ENCODE measurements at places on chromosomes 3 and 15.

GRCh38 chr3:16199769-16200168 is 25.3 kb downstream of the GALNT15 start:
- no peak for DNase-seq

DNA sequence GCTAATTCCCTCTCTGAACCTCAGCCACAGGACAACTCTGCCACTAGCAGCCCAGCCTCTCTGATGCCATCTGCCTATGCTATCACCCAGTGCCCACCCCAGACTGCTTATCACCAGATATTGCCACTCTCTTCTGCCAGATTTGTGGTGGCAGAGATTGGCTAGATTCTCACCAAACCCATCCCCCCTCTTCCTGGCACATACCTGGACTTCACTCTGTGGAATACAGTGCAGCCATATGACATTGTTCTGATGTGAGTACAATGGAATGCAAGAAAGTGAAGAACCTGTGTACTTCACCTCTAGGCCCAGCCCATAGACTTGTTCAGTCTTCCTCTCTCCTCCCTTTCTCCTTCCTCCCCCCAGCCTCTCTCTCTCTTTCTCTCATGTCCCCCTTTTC is 46.9 kb upstream of the NTRK3 start:
- no peak for DNase-seq

DNA sequence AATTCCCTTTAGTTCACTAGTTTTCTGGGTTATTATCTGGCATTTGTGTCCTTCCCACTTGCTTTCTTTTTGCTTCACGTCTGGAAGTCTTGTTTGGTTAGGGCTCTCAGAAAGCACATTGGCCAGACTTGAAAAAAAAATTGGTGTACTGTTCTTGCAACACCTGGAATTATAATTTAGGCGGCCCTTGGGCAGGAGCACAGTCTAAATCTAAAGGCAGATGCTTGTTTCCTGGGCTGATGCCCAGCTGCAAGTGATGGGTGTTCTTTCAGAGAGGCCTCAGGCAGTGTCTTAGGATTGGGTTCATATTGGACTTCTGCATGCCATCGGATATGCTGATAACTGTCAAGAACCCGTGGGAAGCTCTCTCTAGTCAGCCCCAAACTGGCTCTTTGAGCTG is 521.5 kb downstream of the PDCD6IP start:
- no peak for DNase-seq

DNA sequence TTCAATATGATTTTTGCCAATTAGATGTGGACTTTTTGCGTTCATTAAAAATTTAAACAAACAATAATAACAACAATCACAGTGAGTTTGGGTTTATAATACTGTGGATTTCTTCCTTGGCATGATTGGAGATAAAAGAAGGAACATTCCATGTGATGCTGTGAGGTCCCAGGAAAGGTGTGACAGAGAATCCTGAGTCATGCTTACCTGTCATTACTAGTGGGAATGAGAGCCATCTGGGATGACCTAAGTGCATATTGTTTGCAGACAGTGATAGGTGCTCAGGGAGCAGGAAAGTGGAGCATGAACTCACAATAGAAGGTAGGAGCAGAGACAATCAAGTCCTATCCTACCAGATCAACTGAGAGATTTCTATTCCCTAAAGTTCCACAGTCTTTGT is 766.5 kb upstream of the CFAP20DC start:
- DNase-seq: no peak

- DNase-seq: no peak
Measured at GRCh38 chr15:96232335-96232734, 98.2 kb upstream of the NR2F2 start.

GRCh38 chr15:28929200-28929599 is 43.4 kb downstream of the APBA2 start:
- no peak for DNase-seq

DNA sequence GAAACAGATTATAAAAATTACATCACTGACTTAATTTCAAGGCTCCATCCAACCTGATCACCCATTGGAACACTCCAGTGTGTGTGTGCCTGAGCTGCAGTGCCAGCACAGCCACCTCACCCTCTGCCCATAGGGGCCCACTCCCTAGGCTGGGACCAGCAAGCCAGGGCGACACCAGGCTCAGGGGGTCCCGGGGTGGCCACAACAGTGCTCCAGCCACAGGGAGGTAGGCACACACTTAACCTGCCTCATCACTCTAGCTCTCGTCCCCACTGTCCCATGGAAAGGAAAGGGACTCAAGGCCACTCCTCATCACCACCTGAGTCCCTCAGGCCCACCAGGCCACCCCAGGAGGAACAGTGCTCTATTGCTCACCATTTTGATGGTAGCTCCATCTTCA is 24.9 kb downstream of the ZXDC start:
- no peak for DNase-seq

GRCh38 chr3:63896332-63897030 is 15.7 kb downstream of the SCAANT1 start:
- DNase-seq: no peak
